ENCODE measurements at places on chromosomes 7 and 10.

DNA sequence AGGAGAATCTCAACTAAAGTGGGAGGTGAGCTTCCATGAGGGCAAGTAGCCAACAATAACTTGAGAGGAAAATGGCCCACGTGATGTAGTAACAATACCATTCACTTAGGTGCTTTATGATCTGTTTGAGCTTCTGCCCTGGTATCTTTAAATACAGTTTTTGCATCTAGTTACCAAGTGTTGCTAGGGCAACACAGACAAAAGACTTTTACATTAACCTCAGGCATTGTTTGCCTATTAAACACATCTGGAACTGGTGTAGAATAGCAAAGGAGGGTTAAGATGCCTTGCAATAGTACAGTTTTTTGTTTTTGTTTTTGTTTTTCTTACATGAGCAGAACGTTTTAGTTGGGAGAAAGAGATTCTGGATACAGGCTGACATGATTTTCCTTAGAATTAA, 97.7 kb upstream of the MTPN start:
- DNase-seq, result no peak

DNA sequence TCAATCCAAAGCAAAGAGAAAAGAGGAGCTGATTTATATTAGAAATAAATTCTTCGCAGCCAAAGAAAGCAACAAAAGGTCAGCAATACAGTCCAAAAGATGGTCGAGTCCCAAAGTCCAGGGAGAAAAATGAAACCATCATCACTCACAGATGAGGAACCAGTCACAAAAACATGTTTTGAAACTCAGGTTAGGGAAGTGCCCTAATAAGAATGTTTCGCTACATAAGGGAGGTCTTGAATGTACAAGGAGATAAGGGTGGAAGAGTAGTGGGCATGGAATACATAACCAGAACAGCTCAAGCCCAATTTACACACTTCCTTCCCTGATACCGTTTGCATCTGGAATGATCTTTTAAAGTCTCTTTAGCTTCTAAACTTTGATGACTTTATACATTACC, 53.6 kb downstream of the VPS41 start:
- no peak for DNase-seq

DNA sequence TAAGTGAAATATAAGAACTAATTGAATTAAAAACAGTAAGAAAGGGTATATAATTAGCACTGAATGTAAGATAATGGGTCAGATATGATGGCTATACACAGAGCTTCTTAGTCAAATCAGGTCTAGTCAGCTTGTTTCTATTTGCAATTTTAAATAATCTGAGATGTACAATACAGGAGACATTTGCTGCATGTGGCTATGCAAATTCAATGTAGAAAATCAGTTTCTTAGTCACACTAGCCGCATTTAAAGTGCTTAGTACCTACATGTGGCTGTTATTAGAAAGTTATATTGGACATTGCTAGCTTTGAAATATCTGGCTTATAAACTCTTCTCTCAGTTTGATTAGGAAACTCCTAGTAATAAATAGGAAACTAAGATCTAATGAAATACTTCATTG, 25.3 kb downstream of the CCDC7 start:
- no peak for DNase-seq

- DNase-seq, result no peak
Observed at GRCh38 chr10:57333880-57334279, 933.8 kb downstream of the IPMK start.

GRCh38 chr7:157016024-157016351, 5.5 kb upstream of the MNX1 start:
- no peak for DNase-seq

DNA sequence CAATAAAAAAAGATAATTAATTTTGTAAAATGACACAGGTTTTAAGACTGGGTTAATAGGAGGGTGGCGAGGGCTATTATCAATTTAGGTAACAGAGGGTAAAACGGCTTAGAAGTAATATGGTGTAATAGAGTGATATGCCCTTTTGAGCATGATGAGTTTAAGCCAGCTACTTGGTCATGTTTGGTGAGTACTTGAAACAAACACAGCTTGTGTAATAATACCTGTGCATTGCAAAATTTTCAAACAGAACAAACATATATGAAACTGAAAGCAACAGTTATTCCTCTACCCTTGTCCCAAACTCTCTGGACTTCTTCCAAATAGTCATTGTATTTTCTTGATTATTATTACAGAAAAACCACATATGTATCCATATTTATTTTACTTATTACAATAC, 241.7 kb downstream of the MAGI2 start:
- DNase-seq, result no peak

- no peak for DNase-seq
Observed at GRCh38 chr10:69317175-69317604, 38.9 kb downstream of the HK1 start.

DNA sequence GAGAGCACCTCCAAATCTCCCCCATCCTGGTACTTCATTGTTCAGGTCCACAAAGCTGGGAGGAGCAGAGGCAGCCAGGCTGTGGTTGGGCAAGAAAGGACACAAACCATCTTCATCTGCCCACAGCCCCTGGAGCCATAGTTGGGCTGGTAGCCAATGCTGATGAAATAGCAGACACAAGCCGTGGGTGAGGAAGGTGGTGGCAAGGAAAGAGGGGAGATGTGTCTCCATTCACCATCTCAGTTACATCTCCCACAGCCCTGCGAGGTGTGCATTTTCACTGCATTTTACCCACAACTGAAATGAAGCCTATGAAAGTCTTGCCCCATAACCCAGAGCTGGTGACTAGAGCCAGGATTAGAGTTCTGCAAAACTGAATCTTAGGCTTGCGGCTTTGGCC, 35.0 kb downstream of the PIK3AP1 start:
- no peak for DNase-seq

- no peak for DNase-seq
Observed at GRCh38 chr7:76091506-76091905, 43.6 kb downstream of the MDH2 start.
